ENCODE measurements at places on chromosomes 7 and 10.

DNA sequence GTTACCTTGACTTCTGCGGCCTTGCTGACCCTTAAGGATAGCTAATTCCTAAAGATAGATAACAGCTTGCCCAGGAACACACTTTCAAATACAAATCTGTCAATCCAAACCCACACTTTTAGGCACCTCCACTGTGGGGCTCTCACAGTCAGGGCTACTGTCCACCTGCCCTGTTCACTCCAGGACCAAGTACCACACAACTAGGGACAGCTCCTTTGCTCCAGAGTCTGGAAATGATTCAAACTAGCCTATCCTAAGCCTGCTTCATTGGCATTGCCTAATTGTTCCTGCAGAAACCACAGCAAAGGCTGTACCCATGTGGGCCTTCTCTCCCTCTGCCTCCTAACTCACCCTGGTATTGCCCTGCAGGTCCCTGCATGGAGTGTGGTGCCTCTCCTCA lies 538.9 kb upstream of the IGFBP3 start:
- DNase-seq, result no peak

DNA sequence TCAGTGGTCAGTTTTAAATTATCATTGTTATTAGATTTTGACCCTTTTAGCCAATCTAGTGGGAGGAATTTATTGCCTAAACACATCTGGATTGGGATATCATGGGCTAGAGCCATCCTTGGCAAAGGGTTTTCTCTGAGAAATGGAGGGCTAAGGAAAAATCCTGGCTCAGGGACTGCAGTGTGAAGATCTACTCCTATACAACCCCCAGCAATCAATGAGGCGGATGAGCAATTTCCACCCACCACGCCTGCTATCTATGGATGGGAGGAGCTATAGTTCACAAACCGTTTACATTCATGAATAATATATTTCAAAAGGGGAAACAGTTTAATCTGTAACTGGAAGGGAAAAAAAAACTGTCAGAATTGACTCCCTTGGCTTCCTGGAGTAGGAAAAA lies 2.7 kb downstream of the CAV1 start:
- no peak for DNase-seq

- DNase-seq, result no peak
These were observed 7.5 kb downstream of the MRPL43 start for GRCh38 chr10:100979791-100980272.

DNA sequence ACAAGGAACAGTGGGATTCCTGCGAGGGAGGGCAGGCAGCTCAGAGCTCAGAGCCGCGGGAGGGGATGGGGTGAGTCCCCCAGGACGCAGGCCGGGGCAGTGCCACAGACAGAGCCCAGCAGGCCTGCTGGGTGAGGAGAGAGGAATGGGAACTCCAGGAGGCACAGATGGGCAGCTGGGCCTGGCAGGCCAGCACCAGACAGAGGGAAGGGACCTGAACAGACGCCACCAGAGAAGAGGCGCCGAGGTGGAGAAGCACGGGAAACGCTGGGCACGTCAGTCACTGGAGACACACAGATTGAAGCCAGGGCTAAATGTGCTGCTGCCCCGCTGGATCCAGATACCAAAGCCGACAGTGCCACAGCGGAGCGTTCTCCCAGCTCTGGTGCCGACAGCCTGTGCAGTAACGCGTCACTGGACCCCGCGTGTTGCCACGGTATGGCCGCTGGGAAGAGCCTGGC lies 225.8 kb downstream of the MAD1L1 start:
- no peak for DNase-seq

- DNase-seq, result no peak
These were observed 23.7 kb upstream of the CDH23 start for GRCh38 chr10:71372882-71373495.

DNA sequence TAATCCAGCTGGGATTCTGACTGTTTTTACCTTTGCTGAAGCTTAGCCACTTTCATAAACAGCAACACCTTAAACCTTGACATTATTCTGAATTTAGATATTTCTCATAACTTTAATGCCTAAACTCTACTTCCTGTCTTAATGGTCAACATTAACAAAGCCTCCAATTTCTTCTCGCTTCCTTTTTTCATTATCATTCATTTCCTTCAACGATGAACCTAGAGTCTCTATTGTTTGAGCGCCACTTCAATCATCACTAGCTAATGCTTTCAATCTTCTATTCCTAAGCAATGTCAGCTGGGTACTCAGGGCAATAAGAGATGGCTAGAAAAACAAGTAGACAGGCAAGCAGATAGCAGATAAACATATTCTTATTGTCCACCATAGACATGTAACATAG lies 96.6 kb upstream of the TMEM196 start:
- no peak for DNase-seq

DNA sequence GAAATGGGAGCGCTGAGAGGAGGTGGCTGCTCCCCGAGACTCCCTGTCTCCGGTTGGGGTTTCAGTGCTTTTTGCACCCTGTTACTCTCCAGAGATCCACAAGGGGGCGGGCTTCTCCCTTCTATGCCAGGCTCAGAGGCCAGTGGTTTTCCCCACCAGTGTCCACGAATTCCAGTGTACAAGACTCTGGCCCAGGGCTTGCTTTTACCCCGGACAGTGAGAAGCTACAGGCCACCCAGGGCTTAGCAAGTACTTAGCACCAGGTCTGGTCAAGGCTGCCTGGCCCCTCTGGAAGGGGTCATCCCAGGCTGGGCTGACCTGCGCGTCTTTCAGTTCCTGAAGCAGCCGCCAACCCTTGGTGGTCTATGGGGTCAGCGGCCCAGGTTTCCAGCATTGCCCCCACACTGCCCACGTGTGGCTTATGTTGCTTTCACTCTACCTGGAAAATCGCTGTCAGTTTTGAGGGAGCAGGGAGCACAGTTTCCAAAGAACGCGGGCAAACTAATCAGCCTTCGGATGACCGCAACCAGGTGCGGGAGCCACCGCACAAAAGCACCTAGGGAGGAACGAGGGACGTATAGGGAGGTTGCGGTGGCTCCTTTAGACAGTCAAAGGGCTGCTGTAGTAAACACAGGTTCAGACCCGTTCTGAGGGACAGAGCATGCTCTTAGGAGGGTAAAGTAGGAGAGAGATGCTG lies 6.8 kb downstream of the CYP26A1 start:
- no peak for DNase-seq

DNA sequence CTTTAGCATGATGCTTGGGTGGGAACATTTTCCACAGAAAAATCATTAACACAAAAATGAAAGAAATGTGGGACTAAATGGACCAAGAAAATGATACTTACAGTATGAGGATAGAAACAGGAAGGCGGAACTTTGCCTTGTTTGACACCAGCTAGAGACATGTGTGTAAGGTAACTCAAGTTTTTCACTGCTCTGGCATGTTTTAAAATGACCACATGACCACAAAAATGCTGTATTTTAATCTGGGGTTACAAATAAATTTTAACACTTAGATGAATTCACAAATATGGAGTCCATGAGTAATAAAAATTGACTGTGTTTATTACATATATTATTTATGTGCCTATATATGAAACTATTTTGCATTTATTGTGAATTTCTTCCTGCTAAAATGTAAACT lies 100.9 kb upstream of the PHYHIPL start:
- no peak for DNase-seq

DNA sequence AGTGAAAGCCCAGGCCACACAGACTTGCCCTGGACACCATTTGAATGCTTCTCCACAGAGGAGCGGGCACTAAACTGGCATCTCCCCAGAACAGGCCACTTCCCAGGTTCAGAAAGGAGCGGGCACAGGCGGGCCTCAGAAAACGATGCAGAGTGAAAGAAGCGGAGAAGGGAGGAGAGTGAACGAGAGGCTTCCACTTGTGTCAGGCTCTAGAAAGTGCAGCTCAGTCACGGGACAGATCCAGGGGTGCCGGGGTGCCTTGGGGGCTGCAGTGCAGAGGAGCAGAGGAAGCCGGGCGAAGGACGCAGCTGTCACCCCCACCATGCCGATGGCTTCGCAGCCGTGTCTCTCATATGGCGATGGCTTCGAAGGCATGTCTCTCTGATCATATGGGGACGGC lies 26.1 kb upstream of the PRKAR1B start:
- no peak for DNase-seq

DNA sequence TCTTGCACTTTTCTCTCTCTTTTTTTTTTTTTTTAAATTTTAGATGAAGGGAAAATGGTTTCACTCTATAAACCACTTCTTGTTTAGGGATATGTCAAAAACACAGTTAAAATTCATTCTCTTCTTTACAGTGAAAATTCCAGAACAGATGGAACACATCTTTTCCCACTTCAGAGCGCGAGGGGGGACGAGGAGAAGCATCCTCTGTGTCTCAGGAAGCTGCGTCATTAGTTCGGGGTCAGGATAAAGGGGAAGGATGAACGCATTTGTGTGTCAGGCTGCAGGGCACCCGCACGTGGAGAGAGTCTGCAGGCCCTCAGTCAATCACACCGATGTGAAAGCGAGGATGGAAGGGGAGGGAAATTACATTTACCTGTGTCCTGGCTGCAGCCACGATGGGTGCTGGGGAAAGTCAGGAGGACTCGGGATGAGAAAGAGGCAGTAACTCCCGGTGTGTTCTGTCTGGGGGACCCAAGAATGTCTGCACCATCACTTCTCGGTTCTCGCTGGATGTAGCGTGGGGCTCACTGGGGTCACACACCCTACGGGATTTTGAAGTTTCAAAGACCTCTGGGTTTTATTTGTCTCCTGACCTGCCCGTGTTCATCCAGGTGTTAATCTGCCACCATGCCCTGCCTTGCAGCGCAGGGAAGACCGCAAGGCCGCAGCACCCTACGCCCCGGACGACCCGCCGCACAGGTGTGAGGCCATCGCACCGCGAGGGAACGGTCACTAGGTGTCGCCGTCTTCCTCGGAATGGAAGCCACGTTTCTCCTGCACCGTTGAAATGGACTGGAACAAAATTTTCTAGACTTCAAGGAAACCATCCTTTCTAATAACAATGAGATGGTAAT lies 66.7 kb upstream of the PITRM1 start:
- DNase-seq, result peak; percentile 28

DNA sequence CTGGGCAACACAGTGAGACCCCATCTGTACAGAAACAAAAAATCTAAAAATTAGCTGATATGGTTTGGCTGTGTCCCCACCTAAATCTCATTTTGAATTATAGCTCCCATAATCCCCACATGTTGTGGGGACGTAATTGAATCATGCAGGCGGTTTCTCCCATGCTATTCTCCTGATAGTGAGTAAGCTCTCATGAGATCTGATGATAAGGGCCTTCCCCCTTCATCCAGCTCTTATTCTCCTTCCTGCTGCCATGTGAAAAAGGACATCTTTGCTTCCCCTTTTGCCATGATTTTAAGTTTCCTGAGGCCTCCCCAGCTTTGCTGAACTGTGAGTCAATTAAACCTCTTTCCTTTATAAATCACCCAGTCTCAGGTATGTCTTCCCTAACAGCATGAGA lies 136.5 kb downstream of the SFMBT2 start:
- no peak for DNase-seq

DNA sequence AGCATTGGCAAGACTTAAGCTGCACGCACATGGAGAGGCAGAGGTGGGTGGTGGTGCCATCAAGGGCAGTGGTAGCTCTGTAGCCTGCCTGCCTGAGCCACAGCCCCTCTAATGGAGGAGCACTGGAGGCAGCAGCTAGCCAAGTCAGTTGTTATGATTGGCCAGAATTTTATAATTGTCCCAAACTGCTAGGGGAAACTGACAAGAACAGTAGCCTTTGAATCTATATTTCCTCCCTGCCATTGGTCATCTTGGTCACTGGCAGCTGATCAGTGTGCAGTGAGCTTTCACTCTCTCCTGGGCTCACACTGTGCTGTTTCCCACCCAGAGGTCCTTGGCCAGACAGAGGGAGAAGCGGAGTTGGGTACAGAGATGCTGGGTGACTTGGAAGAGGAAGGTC lies 9.6 kb upstream of the ZNF783 start:
- DNase-seq, result no peak

- DNase-seq, result no peak
These were observed 25.9 kb downstream of the CTBP2 start for GRCh38 chr10:125134483-125134848.

GRCh38 chr7:157306846-157307838 lies 29.7 kb upstream of the DNAJB6 start:
- no peak for DNase-seq

All from C1 segment of cervical spinal cord (tissue), 14 donors.